ENCODE measurements at places on chromosomes 7 and 10.

DNA sequence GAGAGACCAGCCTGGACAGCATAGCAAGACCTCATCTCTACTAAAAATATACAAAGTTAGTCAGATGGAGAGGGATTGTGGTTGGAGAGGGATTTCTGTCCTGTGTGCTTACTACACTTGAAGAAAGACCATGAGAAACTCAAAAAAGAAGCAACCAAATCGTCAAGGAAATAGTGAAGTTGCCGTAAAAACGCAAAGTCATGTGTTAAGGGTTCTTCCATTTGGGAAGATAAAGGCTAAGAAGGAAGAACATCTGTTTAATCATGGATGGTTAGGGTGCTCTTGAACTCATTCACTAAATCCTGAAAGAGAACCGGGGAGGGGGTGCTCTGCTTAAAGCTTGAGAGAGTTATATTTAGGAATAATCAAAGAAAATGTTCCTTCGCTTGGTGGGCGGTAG lies 59.8 kb upstream of the KDM7A start:
- no peak for DNase-seq

DNA sequence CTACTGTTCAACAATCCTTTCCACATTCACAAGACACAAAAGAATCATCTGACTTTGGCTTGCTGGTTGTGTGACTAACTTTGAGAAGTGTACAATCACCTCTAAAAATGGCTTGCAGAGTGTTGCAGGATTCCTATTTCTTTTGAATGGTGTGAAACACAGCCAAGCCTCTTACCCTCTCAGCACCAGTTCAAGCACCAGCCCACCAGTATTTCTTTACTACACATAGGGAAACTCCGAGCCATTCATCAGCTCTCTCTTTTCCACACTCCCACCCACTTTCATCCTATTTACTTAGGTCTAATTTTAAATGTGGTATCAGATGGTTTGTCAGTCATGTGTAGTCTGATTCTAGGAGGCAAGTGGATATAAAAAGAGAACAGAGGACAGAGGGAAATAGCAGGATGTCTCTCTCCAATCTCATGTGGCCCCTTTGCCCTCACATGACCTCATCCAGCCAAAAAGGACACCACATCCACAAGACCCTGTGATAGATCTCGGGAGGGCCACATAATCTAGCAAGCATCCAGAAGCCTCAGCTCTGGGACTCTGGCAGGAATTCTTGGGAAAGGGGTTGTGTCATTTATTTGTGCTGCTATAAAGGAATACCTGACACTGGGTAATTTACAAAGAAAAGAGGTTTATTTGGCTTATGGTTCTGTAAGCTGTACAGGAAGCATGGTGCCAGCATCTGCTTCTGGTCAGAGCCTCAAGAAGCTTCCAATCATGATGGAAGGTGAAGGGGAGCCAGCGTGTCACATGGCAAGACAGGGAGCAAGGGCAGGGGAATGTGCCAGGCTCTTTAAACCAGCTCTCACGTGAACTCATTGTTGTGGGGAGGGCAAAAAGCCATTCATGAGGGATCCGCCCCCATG lies 66.8 kb upstream of the NEBL start:
- no peak for DNase-seq

- no peak for DNase-seq
Observed at GRCh38 chr7:93202594-93203250, 23.5 kb downstream of the HEPACAM2 start.

DNA sequence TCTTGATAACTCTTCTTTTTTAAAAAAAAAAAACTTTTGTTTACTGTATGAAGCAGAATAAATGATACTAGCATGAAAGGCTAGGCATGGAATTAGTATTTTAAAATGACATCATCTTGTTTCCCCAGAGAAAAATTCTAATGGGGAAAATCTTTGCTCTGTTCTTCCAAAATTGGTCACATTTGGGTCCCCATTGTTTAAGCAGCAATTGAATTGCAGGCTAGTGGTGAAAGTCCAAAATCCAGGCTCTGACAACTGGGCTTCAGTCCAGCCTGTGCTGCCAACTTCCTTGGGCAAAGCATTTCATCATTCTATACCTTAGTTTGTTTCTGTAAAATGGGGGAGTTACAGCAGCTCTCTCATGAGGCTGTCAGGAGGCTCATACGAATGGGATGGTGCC lies 726.4 kb downstream of the KCNMA1 start:
- no peak for DNase-seq

DNA sequence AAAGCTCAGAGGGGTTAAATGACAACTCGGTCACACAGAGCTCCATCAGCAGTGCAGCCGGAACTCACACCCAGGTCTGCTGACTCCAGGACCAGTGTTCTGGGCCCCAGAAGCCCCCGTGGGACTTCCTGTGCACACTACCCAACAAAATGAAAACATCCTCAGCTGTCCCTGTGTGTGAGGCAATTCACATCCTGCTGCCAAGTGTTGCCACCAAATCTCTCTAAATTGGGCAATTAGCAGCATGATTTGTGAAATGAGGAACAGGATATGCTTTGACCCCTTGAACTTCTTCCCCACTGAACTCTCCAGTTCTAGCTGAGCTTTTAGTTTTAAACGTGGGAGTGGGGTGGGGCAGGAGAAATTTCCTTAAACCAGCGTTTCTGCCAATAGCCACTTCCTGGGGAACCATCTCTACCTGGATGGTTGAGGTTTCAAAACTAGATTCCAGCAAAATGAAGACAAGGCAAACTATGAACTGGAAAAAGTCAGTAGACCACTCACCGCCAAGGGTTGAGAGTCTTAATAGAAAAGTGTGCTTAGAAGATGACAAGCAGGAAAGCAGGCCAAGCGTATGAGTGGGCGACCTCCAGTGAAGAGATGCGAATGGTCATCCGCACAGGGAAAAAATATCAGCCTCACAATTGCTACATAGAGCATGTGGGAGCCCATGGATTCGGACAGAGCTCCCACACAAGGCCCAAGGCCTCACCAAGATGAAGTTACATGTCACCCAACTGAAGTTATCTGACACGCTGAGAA lies 51.9 kb upstream of the CHST15 start:
- DNase-seq: no peak

DNA sequence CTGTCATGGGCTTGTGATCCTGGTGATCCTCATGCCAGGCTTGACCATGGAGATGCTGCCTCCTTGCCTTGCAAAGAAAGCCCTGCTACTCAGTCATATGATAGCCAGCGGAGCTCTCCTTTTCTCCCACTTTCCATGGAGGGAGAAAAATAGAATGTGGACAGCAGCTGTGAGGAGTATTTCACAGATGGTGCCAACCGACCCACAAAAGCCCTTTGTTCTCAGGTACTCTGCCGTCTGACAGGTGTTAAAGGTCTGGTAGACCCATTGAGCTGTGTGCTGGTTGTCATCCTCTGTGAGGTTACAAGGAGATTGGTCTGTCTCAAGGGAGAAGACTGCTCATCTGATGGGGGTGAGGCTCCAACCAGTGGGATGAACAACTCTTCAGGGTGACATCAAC lies 29.5 kb upstream of the COBL start:
- no peak for DNase-seq

DNA sequence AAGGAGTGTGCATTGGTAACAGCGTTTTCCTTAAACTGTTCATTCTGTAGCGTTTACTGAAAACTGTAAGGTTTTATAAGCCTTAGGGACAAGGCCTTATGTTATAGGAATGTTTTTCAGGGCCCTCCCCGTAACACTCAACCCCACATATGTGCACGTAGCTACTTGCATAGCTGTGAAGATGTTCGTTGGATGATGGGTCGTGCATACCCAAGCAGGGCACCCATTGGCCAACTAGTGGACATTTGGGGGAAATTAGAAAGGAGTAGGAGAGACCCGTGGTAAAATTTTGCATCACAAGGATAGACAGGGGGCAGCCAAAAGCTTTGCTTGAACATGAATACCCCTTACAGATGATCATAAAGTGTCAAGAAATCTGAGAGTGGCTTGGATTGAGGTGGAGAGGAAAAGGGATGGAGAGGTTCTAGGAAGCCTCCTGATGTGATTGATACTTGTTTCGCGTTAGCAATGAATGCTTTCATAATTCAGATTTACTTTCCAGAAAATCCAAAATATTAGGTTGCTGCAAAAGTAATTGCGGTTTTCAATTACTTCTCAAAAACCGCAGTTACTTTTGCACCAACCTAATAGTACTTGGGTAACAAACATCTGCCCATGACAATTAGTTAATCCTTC lies 878 bp downstream of the SEC61A2 start:
- no peak for DNase-seq

DNA sequence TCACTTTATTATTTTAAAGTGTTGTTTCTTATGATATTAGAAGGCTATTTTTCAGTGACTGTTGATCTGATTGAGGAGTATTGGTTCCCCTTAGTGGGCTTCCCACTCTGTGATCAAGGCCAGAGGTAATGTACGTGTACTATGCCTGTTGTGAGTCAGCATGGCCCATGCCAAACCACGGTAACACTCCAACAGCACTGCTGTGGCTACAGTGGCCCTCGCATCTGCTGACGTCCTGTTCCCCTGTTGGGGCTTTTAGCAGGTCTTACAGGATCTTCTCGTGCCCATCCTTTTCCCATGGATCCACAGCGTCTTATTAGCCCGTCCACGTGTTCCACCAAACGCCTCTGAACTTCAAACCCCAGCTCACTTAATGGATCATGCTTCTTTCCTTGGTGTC lies 964.6 kb upstream of the CELF2 start:
- DNase-seq: no peak

DNA sequence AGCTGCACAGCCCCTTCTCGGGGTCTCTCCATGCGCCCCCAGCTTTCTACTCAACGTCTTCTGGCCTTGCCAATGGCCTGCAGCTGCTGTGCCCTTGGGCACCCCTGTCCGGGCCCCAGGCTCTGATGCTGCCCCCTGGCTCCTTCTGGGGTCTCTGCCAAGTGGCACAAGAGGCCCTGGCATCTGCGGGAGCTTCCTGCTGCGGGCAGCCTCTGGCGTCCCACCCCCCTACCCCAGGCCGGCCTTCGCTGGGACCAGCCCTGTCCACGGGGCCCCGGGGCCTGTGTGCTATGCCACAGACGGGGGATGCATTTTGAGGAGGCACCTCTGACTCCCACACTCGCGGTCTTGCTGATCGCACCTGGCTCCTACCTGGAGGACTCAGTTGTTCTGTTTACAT lies 2.3 kb downstream of the VENTX start:
- no peak for DNase-seq

GRCh38 chr10:129849853-129850252 lies 114.2 kb downstream of the EBF3 start:
- no peak for DNase-seq

DNA sequence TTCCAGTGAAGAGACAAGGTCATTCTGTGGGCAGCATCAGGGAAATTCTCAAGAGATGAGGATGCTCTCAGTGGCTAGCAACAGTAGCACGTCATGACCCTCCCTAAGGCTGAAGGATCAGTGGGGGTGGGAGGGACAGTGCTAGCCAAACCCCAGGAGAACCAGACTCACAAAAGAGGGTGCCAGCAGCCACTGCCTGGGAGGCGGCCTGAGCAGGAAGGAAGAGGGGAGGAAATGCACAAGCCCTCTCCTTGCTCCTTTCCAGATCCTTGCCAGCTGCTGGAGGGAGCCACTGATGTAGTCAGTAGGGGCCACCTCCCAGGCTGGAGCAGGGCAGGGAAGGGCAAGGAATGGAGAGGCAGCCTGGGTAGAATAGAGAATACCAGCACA lies 302.7 kb downstream of the RPS24 start:
- no peak for DNase-seq

DNA sequence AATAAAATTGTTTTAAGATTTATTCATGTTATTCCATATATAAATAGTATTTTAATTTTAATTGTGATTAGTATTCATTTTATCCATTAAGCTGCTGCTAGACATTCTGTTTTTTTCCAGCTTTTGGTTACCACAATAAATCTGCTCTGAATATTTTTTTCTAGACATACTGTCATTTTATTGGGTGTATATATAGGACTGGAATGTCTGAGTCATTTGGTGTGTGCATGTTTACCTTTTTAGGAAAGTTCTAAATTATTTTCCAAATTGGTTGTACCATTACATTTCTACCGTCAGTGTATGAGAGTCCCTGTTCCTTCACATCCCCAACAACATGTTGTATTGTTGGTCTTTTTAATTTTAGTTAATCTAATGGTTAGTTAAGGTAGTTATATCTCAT lies 1138.1 kb downstream of the REEP3 start:
- DNase-seq: no peak

GRCh38 chr10:43599333-43599732 lies 6.9 kb upstream of the ZNF485 start:
- peak; percentile 71 for DNase-seq

DNA sequence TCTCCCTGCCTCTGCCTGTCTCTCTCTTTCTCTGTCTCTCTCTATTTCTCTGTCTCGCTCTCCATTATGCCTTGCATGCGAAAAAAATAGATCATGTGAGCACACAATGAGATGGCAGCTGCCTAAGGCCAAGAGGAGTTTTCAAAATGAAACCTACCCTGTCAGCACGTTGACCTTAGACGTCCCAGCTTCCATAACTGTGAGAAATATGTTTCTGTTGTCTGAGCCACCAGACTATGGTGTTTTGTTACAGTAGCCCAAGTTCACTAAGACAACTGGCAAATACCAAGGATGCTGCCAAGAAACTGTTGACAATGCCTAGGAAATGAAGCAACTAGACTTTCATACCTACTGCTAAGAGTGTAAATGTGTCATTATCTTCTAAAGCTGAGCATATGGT lies 70.6 kb upstream of the PLXDC2 start:
- no peak for DNase-seq

- DNase-seq: no peak
Observed at GRCh38 chr7:74180866-74181265, 6.7 kb downstream of the EIF4H start.

GRCh38 chr10:3635697-3636096 lies 149.3 kb downstream of the KLF6 start:
- no peak for DNase-seq

DNA sequence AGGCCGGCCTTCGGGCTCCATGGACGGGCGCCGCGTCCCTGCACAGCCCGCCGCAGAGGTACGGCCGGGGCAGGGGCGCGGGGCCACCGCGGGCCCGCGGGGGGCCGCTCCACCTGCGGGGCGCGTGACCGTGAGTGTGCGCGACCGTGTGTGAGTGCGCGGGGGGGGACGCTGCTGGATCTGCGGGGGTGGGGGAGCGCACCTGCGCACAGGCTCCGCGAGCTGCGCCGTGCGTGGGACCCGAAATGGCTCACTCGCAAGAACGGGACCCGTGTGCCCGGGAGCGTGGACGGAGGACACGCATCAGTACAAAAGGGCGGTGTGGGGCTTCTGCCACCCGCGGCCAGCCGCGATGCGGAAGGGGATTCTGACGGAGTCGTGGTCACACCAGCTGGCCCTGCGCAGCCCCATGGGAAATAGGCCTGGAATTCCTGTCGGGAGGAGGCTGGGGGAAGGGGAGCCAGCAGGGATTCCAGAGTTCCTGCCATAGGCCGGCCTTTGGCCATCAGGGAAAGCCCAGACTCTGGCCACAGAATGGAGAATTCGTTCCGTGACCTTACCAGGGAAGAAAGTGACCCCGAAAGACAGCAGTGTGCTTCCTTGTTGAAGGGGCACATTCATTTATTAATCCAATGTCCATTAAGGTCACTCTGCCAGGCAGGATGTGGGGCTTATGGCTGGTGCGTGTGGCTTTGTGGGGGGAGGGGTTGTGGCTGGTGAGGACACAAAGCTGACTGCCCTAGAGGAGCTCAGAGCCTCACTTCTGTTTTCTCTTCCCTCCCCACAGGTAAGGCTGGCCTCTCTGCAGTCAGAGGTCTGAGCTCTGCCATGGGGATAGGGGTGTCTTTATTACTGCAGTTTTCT lies 494 bp downstream of the REPIN1 start:
- peak; percentile 42 for DNase-seq

GRCh38 chr10:29886299-29886698 lies 173.1 kb downstream of the JCAD start:
- DNase-seq: no peak
